HepG2 (cell line): ENCODE measurements at places on chromosomes 5 and 9. TPM values are rescaled to one million over a fixed set of nuclear protein-coding genes. Genes with fewer than 3 reads are reported as not detected.

Gene DYNC2I2
- polyA plus RNA-seq, result 12.5 and 13.7 TPM in 2 replicates

Gene TGFBI
- polyA plus RNA-seq, result 441 and 457 TPM in 2 replicates

Gene OR1L8
- 0.07 TPM in 1 of 2 replicates, not detected in the other for polyA plus RNA-seq

- DNase-seq, result no peak
These were observed 36.3 kb upstream of the CDKN2B start for GRCh38 chr9:22045423-22045822.

DNA sequence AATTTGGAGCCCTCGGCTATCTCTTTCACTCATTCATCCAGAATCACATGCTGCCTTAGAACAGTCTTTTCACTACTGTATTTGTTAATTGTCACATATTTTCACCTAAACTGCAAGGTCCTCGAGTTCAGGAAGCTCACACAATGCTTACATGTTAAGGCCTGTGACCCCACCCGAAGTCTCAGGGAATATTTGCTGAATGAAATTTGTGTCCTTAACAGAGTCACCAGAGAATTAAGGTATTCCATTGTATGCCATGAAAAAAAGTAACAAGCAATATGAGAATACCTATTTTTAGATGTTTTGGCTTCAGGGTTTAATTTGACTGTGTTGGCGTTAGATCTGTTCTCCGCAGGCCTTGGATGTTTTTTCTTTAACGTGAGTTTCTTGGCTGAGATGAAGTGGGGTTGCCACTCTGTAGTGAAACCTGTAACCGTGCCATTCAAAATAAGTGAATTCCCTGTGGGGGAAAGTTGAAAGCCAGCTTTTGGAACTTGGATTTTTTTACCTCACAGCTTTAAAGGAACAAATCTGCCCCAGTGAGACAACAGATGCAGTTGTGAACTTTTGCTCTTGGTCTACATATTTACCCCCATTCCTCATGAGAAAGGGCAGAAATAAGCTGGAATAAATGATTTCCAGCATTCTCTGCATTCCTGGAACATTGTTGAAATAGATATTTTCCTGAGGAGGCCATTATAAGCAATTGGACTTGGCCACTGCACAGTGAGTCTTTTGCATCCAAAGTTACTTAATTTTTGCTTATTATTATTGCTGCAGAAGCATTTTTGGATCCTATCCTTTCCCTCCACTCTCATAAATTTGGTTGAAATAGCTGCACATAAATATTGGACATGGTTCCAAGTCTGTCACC lies 35.9 kb upstream of the FBP1 start:
- DNase-seq, result no peak

DNA sequence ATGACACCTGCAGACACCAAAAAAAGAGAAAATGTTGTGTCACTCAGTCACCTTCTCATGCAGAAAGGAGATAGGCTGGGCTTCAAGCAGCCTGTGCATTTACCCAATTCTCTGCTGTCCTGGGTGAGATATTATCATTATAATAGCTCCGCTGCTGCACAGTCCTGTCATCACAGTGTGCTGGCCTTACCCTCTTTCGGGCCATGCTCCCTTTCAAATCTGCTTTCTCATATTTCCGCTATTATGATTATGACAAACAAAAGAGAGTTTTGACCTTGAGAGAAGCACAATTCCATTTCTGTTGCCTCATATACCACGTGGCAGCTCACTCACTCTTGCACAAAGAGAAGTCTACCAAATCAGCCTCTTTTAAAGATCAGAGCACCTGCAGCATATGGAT lies 1350.1 kb upstream of the ACO1 start:
- peak; percentile 7 for DNase-seq

GRCh38 chr9:125752070-125752628 lies 5.0 kb downstream of the PBX3 start:
- no peak for DNase-seq

DNA sequence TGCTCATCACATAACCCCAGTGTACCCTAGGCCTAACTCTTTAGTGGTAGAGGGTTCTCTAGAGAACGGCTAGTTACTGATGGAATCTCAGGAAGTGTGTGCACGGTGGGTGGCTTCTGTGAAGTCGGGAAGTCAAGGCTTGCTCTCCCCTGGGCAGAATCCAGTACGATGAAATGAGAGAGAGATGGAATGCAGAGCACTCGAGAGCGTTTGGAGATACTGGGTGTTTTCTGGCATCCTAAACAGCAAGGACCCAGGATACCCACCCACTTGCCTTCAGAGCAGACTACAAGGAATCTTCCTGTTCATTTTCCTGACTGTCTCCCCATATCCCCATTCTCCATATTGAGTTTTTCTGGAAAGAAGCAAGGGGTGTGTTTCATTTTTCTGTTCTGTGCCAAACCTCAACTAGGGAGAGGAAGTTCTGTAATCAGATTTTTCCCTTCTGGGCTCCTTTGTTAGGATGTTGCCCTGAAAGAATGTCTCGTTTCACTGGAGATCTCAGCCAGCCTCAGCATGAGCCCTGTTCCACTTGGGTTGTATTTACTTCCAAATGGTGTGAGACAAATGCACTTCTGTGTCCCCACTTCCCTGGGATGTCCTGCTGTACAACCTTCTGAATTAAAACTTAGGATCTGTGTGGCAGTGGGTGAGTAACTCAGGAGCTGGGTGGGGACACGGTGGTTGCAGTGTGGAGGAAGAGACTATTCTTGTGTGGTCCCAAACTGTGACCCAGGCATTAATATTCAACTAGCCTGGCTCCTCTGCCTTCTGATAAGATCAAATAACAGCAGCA lies 108.9 kb upstream of the SPRY4 start:
- peak; percentile 46 for DNase-seq
